WTC11 (cell line): ENCODE measurements at places on chromosomes 7 and 10.

DNA sequence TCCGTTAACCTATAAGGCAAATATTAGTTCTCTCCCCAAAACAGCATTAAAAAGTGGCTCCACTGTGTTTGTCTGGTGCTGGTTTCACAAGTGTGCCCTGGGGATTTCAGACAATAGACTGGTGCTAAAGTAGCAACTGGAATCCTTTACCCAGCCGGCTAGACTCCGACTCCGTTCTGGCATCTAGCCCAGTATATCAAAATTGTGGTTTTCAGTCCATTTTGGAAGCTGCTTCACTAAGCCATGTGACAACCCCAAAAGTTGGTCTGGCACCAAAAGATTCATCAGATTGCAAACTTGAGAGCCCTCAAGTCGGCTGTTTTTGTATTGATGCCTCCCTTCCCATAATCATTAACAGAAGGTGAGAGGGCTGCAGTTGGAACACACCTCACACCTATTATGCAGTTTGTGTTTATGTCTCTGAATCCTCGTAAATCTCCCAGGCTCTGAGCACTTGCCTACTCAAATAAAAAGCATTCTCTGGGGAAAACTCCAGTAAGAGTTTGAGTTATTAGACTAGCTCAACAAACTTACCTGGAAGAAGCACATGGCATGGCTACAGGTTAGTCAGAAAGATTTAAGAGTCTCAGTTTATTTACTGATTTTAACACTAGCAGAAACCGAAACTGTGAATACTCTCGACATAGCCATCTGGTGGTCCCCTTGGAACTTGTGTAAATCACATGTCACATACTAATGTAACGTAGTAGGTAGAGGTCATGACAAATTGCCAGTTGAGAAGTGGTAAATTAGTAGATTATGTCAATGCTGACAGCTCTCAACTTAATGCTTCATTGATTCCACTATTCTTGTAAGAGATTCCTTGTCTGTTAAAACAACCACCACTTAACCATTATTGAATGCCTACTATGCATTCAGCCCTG is 14.8 kb upstream of the WNT16 start:
- DNase-seq, result no peak

- DNase-seq, result peak; percentile 65
Observed at GRCh38 chr7:120856621-120857352, 1.2 kb downstream of the TSPAN12 start.

DNA sequence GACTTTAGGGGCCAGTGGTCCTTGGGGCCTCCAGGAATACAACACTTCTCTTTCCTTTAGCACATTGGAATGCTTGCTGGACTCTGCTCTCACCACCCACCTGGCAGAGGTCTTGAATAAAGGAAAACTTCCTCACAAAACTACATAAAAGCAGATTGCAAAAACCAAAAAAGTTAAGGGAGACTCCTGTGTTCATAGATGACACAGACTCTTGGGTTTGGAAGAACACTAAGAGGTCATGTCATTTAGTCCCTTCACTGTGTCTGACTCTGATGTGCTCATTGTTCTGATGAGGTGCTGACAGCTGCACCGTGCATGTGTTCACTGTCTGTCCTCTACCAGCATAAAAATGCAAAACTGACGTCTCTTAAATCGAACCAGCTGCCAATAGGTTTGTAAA is 11.4 kb downstream of the BLNK start:
- no peak for DNase-seq

DNA sequence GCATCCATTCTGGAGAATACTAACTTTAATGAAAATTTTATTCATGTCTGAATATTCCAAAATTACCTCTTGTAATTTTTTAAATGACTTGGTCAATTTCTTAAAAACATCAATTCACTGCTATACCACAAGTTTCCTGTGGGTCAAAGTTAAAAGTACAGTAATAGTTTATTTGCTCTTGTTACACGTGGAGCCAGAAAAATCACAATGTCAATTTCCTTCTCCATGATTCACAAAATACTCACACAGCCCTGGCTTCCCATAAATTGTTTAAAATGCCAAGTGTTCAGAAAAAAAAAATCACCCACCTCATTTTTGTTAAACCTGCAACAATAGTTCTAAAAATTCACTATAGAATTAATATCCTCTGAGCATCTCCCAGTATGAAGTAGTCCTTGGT is 139.5 kb upstream of the GRM3 start:
- no peak for DNase-seq

DNA sequence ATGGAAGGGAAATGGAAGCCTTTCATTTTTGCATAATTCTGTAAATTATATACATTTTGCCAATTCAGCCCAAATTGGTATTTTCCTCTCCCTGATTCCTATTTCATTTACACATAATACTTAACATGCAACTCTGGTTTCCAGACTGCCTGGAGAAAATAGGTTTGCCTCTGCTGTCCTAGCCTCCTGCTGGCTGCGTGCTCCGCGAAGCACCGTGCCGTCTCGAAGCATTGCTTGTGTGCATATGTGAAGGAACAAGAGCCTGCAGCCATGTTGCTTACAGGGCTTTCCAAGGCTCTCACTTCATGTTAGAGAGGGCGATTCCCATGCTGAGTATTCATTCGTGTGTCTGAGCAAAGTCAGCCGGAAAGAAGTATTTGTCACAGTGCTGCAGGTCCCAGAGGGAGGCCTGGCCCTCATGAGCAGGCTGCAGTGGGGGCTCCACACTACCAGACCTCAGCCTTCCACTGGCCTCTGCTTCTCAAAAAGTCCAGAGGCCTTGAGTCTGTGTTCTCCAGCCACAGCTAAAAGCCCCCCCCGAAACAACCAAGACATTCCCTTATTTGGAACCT is 66.5 kb downstream of the CLRN3 start:
- no peak for DNase-seq
